ENCODE measurements at places on chromosomes 3 and 15.

- DNase-seq = no peak
Measured at GRCh38 chr3:112889357-112889756, 42.7 kb upstream of the CD200R1L start.

DNA sequence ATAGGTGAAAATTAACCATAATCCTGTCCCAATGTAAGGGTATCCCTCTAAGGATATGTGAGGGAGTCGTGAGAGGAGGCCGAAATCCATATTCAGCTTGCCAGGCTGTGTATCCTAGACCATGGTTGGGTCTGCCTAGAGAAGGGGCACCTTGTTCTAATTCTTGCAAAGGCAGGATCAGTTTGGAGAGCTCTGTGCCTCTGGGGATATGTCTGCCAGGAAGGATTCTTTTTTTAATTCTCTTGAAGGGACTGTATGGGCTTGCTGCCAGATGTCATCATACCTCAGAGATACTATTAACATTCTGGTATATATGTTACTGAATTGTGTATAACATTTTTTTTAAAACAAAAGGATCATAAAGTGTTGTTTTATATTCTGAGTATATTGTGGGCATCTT, 2.4 kb downstream of the ATP1B3 start:
- DNase-seq = no peak

GRCh38 chr15:101489237-101489598, 289 bp downstream of the PCSK6 start:
- no peak for DNase-seq

DNA sequence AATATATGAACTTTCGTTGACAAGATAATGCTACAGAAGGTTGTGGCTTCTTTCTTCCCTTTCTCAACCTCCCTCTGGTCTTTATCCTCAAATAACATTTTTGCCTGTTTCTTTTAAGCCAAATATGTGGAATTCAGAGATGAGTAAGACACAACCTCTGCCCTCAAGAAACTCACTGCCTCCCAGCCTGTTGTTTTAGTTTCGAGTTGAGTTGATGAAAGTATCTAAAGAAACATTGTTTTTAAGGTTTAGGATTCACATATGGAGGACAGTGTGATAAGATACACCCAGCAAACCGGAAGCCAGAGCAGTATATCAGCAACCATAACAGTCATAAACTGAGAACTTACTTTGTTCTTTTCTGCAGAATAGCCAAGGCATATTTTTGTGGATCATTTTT, 218.6 kb downstream of the THSD4 start:
- no peak for DNase-seq

- DNase-seq = no peak
Measured at GRCh38 chr3:70832089-70832833, 519.8 kb upstream of the MDFIC2 start.

GRCh38 chr3:23404246-23404645, 201.1 kb downstream of the UBE2E2 start:
- no peak for DNase-seq

DNA sequence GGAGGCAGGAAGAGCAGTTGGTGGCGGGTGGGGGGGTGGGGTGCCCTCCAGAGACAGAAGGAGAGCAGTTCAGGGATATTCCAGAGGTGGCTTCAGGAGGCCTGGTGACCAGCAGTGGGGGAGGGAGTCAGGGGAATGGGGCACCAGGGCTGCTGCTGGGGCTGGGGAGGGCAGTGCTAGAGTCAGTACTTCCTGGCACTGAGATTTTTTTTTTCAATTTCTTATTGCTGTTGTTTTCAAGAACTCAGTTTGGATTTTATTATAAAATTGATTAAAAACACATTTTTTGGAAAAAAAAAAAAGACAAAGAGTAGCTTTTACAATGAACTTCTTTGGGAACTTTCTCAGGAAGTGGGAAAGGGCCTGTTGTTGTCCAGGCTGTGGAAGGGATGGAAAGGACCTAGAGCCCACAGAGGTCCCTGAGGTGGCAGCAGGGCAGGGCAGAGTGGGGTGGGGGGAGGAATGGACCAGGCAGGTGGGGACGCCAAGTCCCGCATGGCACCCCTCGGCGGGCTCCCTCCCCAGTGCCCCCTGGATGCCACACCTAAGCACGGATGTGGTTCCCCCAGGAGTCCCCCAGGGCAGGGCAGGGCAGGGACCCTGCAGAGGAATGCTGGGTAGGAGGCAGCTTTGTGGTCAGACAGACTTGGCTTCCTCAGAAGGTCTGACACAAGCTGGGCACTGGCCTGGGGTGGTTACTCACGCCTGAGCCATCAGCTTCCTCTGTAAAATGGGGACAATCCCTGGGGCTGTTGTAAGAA, 8.5 kb upstream of the ANPEP start:
- no peak for DNase-seq

DNA sequence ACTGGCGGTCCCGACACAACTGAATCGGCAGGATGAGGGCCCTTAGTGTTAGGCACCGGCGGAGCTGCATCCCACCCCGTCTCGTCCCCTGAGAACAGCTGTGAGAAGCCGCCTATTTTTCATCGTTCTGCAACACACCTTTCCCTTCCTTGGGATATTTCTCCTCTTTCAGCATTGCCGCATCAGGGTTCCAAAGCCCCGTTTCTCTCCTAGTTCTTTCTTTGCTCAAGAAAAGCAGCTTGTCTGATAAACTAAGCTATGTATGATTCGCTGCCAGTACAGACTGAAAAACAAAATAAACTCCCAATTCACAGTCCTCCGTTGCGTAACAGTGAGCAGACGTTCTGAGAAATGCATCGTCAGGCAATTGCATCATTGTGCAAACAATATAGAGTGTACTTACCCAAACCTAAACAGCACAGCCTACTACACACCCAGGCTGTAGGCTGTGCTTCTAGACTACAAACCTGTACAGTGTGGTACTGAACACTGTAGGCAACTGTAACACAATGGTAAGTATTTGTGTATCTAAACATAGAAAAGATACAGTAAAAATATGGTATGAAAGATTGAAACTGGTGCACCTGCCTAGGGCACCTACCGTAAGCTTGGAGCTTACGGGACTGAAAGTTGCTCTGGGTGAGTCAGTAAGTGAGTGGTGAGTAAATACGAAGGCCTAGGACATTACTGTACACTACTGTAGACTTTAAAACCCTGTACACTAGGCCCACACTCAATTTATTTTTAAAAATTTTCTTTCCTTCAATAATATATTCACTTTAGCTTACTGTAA, 8.9 kb upstream of the ADAMTS17 start:
- no peak for DNase-seq

GRCh38 chr15:42085236-42085605, 9.1 kb downstream of the PLA2G4D start:
- DNase-seq = no peak

GRCh38 chr3:179432021-179432420, 19.2 kb downstream of the GNB4 start:
- DNase-seq = no peak

- no peak for DNase-seq
Measured at GRCh38 chr3:42119561-42120355, 28.6 kb downstream of the TRAK1 start.

- DNase-seq = no peak
Measured at GRCh38 chr3:101639280-101639963, 37.5 kb downstream of the ZBTB11 start.

DNA sequence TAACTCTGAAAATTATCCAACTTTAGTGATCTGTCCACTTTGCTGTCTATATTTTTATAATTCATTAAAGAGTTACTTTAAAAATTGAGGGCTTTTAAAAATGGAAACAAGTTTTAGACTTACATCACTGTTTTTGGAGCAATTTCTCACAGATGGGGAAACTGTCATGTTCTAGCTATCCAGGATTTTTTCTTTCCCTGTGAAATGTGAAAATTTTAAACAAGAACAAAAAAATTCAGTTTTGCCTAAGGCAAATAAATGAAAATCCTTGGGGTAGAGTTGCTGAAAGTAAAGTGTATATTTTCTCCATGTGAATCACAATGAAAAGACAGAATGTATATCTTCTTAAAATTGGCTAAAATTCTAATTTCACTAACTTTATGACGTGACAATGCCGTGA, 553.7 kb downstream of the MCTP2 start:
- no peak for DNase-seq

DNA sequence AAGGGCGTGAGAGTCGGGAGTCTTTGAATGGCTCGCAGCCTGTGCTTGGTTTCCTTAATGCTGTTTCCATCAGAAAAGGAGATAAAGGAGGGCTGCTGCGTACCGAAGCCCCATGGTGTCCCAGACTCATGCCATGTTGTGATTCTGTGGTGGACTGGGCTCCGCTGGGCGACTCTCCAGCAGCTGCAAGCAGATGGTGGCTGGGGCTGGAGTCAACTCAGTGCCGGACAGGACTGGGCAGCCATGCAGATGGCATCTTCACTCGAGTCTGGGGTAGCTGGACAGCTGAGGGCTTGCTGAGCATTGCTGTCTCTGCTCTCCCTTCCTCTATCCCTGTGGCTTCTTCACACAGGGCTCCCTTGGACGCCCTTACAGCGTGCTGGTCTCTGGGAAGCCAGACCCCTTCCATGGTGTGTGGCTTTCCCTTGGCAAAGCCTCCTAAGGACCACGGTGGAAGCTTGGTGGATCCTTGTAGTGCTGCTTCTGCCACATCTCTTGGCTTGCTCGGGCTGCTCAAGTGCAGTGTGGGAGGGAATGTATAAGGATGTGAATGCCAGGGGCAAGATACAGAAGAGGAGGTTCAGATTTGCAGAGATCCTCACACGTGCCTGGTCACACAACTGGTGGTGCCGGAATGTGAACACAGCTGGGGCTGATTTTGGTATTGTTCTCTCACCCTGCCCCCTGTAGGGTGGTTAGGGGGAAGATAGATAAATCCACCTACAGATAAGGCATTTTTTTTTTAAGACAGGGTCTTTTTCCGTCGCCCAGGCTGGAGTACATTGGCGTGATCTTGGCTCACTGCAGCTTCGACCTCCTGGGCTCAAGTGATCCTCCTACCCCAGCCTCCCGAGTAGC, 9.0 kb downstream of the NIPA1 start:
- DNase-seq = no peak

- DNase-seq = no peak
Measured at GRCh38 chr3:56347219-56347871, 120.9 kb downstream of the ERC2 start.

- DNase-seq = no peak
Measured at GRCh38 chr15:90187257-90187868, 13.8 kb upstream of the SEMA4B start.

GRCh38 chr3:102106416-102107097, 257.2 kb downstream of the NFKBIZ start:
- no peak for DNase-seq

DNA sequence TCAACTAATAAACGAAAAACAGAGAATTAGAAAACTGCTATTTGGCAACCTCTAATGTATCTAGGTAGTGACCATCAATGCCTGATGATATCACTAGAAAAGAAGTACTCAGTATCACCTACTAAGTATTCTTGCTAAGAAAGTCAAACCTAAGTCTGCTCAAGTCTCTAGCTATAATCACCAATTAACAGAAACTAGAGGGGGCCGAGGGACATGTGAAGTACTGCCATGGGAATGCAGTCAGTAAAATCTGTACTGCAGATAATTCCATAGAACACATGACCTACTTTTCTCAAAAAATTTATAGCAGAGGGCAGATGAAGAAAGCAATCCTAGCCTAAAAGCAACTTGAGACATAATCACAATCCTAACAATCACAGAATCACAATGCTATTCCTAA, 51.4 kb downstream of the CPEB1 start:
- DNase-seq = no peak

GRCh38 chr3:74722211-74722610, 107.8 kb upstream of the CNTN3 start:
- DNase-seq = no peak

- no peak for DNase-seq
Measured at GRCh38 chr3:23821858-23822257, 16.1 kb downstream of the UBE2E1 start.

DNA sequence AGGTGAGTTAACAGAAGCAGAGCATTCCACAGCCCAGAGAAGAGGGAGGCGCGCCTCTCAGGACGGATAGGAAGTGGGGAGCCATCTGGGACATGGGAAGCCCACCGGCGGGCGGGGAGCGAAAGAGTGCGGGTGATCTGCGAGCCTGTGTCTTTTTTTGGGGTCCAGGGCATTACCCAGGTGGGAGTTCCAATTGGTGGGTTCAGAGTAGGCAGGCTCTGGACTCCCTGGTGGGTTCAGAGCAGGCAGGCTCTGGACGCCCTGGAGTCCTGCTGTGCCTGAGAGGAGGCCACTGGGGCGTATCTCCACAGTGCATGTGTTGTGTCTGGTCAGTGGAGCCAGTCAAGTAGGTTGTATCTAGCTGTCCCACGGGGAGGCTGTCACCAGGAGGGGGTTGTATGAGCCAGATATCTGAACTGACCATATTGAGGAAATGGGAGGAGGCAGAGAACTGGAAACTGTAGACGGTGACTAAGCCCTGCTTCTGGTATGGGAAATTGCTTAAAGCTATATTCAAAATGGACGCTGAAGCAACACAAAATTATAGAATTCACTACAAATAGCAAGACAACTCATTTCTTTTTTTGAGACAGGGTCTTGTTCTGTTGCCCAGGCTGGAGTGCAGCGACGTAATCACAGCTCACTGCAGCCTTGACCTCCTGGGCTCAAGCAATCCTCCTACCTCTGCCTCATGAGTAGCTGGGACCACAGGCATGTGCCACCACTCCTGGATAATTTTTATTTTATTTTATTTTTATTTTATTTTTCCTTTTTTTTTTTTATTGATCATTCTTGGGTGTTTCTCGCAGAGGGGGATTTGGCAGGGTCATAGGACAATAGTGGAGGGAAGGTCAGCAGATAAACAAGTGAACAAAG, 34.5 kb upstream of the CHST2 start:
- DNase-seq = no peak

DNA sequence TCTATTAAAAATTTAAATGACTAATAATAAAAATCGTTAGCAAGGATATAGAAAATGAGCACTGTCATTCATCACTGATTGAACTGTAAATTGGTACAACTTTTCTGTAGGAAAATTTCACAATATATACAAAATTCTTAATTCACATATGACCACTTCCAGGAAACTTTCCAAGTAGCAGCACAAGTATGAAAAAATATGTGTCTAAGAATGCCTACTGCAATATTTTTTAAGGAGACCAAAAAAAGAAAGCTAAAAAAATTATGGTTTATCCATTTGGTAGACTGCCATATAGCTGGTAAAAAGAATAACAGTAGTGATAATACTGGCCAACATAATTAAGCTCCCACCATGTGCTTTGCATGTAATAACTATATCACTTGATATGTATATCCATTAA, 59.2 kb downstream of the KLHL6 start:
- no peak for DNase-seq

- DNase-seq = no peak
Measured at GRCh38 chr15:85805420-85805819, 10.7 kb upstream of the KLHL25 start.

- no peak for DNase-seq
Measured at GRCh38 chr3:63753567-63753966, 65.5 kb upstream of the C3orf49 start.

GRCh38 chr3:162641907-162642306, 1145.3 kb downstream of the OTOL1 start:
- DNase-seq = no peak

DNA sequence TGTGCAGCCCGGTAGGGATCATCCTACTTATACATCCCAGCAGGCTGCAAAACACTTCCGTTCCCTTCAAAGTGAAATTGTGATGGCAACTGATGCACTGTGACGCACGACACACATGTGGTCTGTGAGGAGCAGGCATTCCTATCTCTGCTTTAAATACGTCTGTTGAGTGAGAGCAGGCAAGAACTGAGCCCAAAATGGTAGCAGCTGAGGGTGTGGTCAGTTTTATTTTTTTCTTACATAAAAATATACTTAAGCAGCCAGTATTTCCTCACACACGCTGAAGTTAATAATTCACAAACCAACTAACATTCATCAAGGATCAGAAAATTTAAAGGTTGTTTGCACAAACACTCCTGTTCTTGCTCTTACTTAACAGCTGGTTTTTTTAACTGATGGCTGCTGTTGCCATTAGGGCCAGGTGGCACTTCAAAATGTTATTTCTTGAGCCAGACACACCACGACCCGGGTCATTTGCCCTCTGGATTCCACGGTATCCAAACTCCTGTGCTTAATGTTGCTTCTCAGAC, 23.9 kb downstream of the LRIG1 start:
- DNase-seq = peak; percentile 42

Data from NCI-H526 (cell line).